ENCODE measurements at places on chromosomes 13 and 19.

DNA sequence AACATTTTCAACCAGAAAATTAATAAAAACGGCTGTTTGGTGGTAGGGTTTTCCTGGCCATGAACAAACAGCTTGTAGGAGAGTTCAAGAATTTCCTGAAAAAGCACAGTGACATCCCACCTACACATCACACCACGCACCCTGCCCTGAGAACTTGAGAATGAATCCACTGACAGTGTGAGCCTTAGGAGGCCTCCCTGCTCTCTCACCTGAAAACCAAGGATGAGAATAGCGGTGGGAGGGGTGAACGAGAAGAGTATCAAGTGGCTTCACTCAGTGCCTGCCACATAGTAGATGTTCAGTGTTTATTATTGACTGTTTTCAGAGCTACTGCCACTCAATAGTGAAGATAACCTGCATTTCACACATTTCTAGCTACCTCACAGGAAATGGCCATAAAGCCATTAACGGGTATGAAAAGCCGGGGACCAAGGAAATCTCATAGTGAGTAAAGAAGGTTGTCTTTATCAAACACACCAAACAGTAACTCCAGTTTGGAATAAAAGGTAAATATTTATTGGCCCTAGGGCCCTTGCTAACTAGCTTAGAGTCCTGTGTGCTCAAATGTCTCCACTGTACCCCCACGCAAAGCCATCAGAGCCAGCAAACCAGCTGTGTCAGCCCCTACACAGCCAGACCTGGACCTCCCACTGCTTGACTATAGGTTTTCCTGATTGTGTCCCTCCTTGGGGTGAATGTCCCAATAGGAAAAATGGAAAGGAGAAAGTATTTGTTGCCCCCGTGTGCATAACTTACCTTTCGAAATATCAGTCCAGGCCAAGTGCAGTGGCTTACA is 40.6 kb downstream of the TPT1 start:
- no peak for DNase-seq

- DNase-seq: no peak
These were observed 110.1 kb upstream of the UQCRFS1 start for GRCh38 chr19:29323021-29323430.

DNA sequence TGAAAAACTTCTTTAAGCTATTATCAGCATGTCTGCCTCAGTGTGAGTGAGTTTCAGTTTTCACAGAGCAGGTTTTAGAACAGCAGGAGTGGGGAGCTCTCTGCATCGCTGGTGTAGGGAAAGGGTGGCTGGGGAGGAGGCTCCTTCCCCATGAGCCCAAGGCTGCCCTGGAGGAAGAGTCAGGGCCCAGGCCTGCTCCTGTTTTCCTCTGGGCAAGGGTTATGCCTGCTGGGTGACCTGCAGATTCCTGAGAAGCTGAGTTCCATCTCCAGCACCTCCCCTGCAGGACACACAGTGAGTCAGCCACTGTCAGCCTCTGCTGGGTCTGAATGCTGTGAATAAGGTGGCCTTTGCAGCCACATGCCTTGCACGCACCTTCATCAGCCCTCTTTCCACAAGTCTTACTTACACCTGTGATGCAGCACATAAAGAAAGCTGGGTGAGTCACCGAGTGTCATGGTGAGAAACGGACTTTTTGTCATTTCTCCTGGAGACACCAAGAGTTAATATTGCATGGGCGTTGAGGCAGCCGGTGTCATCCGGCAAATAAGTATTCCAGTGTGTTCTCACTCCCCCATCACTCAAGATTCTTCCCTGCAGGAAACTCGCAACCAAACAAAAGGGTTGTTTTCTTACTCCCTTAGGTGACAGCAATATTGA is 186.4 kb upstream of the KL start:
- no peak for DNase-seq

DNA sequence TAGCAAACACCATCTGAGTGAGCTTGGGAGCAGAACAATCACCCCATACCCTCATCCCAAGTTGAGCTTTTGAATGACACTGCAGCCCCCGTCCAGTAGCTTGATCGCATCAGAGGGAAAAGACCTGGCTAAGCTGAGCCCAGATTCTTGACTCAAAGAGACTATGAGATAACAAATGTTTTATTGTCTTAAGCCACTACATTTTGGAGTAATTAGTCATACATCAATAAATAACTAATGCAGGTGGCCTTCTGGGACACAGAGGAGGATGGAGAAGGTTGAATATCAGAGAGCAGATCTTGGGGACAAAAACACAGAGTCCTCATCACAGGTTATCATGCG is 24.6 kb upstream of the IGSF23 start:
- DNase-seq: no peak

GRCh38 chr19:2186071-2186846 is 22.5 kb downstream of the DOT1L start:
- DNase-seq: peak; percentile 89

DNA sequence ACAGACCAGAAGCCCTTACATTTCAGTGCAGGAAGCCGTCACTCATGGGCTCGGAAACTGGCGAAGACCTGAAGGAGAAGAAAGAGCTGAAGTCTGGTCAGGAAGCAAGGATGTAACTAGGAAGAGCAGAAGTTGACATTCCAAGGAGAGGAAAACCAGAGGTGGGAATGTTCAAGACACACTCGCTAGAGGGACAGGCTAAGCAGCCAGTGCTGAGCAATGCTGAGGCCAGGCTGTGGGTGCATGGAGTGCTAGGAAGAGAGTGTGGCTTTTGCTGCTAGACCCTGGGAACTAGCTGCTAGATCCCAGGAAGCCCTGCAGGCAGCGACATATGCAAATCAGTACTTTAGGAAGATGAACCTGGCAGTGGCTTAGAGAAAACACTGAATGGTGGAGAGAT is 12.1 kb upstream of the URAD start:
- no peak for DNase-seq

GRCh38 chr13:113559061-113559460 is 25.5 kb upstream of the TFDP1 start:
- DNase-seq: no peak

DNA sequence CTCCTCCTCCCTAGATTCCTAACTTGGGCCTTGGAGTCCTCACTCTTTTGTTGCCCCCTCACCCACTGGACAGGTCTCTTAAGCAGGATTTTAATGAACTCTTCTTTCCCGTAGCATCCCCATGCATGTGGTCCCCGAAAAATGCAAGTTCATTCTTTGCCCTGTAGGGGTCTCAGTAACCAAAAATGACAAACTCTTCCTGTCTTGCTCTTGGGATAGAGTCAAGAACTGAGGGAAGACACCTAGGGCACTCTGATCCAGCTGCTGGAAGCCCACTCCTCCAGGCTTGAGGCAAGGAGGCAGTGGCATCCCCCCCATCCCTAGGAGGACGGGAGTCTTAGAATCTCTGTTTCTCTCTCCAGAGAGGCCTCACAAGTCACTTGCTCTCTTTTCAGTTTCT is 987.0 kb downstream of the DIAPH3 start:
- DNase-seq: no peak

DNA sequence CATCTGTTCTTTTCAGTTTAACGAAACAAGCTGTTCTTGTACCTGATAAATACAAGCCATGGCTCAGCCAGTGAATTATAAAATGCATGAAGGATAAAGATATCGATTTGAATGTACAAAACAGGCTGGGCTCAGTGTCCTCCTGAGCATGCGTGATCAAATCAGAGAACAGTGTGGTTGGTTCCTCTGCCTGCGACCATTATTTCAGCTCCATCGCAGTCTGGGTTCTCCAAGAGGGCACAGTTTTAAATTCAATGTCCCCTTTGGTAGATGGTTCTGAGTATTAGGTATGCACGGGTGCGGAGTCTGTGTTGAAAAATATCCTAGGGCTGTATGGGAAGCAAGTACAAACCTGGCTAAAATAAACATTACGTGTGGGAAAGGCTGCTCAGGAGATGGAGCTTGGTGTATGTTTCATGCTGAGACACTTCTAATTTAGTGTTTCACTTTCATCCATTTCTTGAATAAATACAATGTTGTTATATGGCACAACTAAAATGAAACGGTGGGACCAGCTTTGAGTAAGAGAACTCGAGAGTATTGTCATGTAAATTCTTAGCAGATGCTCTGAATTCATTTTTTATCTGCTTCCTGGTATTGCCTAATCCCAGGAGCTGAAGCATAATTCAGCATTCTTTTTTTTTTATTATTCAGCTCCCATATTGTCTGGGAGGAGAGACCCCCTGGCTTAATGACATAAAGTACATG is 458.7 kb downstream of the MYO16 start:
- DNase-seq: no peak

DNA sequence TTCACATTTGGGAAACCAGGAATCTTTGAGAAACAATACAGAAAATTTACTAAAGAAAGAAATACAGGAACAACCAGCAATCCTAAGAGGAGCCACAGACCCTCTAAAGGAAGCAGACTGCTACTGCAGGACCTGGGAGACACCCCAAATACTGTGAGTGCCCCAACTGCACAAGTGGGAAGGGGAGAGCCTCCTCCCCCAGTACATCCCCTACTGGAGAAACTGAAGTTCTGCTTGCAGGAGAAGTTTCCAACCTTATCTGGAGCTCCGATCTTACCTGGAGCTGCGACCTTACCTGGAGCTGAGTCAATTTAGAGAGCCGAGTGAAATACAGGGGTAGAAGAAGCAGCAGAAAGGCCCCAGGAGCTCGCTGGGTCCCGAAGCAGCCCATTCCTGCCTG is 236.4 kb upstream of the SPRY2 start:
- no peak for DNase-seq

GRCh38 chr13:75860935-75861334 is 224.8 kb downstream of the LMO7 start:
- no peak for DNase-seq

GRCh38 chr13:52001120-52001731 is 10.0 kb downstream of the ATP7B start:
- no peak for DNase-seq

- DNase-seq: no peak
These were observed 46.0 kb downstream of the SAE1 start for GRCh38 chr19:47176627-47177090.

DNA sequence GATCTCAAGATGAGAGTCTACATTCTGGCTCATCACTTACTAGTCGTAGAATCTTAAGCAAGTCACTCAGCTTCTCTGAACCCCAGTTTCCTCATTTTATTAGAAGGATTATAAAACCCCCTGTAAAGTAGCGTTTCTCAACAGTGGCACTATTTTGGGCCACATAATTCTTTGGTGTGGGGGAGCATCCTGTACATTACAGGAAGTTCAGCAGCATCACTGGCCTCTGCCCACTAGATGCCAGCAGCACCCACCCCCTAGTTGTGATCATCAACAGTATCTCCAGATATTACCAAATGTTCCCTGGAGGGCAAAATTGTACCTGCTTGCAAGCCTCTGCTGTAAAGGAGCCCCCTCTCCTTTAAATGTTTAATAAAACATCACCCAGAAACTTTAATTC is 22.6 kb downstream of the STARD13 start:
- no peak for DNase-seq

DNA sequence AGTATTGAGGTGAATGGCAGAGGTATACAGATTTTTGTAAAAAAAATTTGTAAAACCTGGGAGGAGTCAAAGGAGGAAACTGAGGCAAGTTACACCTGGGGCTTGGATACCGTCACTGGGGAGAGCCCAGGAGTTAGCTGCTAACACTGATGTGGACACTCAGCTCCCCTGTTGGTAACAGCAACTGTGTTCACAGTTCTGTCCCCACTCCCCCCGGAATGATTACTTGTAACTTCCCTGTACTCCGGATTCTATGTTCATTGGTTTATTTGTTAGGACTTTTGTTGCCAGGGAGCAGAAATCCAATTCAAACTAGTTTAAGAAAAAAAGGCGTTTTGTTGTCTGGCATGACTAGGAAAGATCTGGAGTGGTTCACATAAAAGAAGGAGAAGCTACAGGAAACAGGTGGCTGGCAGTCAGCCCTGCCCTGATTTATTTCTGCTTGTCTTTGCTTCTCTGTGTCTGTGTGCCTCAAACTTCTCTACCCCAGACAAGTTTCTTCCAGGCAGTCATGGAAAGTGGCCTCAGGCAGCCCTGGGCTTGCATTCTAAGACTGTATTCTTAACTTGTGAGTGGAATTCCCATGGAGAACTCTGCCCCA is 2.3 kb upstream of the GPR12 start:
- DNase-seq: no peak

GRCh38 chr19:41993612-41994483 is at the start of gene ATP1A3:
Gene ATP1A3, minus strand, starts transcription at chr19:41994230. Its CDS starts 154 bp downstream, at chr19:41994076.
- DNase-seq: no peak

DNA sequence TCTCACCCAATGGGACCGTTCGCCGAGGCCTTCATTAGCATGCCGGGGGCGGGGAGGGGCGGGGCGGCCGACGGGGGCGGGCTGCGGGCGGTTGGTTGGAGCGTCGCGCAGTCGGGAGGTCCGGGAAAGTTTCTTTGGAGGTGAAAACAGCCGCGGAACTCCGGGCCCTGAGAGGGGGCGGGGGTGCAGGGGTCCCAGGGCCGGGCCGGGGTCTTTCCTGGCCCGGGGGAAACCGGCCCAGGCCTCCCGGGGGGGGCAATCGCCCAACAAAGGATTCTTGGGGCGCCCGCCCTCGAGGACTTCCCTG is at the start of gene HMG20B:
TSS of gene HMG20B (plus strand) at position 90 of the 307 bp plus-strand sequence. CDS start 366 bp downstream, outside the sequence.
- no peak for DNase-seq

GRCh38 chr19:14915116-14915515 is 26.2 kb upstream of the OR7C2 start:
- DNase-seq: no peak

- DNase-seq: peak; percentile 80
These were observed 3.9 kb downstream of the SLC1A5 start for GRCh38 chr19:46784262-46785053.

- DNase-seq: no peak
These were observed 107.5 kb downstream of the KLF12 start for GRCh38 chr13:74026753-74027152.

- DNase-seq: no peak
These were observed 7.1 kb upstream of the PDE4C start for GRCh38 chr19:18233224-18233825.

- DNase-seq: no peak
These were observed 34.2 kb downstream of the GJA3 start for GRCh38 chr13:20126541-20127261.

DNA sequence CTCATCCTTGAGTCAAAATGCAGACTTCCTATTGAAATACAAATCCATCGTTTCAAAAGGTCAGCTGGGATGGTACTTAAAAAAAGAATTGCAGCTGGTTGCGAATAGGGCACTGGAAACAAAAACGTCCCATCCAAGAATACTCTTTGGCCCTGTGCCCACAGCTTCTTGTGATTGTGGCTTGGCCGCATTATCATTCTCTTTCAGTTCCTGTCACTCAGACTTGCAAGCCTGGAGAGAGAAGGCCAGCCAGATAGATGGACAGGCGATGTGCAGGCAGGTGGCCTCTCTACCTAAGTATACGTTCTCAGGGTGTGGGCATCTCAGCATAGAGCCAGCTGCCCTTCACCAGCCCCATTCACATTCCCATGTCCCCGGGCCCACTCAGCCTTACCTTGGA is 208.5 kb upstream of the ZNF536 start:
- peak; percentile 17 for DNase-seq
